ENCODE measurements at places on chromosomes 1 and 21. TPM values are rescaled to one million over a fixed set of nuclear protein-coding genes. Genes with fewer than 3 reads are reported as not detected.

Gene CA14
- not detected for total RNA-seq

DNA sequence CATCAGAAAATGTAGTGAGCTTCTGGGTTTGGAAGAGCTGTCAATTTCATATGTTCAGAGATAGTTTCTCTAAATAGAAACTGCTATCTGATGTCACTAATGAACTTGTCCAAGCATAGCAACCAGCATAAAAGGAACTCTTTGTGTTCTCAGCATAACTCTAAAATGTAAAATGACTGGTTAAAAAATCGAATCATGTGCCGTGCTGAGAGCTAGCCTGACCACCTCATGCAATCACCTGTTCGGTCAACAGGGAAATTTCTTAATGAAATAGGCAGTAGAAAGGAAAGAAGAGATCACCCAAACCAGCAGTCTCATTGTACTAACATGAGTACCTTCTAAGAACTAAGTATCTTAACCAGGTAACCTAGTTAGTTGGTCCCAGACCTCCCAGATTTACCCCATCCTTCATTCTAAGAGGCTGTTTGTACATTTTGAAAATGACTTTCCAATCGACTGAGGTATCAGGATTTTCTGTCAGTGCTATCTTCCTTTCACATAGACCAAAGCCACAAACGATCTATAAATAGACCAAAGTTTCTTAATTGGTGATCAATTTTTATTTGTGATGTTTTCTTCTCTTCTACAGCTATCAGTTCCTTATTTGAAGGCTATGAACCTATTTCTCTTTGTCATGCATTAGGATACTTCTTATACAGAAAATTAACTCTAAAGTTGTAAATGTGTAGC is 147.3 kb downstream of the TLR5 start:
- DNase-seq: no peak

GRCh38 chr1:69082312-69082711 is 485.4 kb upstream of the LRRC7 start:
- DNase-seq: no peak

- DNase-seq: no peak
Measured at GRCh38 chr1:82463951-82464350, 663.2 kb downstream of the ADGRL2 start.
